ENCODE measurements at places on chromosomes 3 and 15.

DNA sequence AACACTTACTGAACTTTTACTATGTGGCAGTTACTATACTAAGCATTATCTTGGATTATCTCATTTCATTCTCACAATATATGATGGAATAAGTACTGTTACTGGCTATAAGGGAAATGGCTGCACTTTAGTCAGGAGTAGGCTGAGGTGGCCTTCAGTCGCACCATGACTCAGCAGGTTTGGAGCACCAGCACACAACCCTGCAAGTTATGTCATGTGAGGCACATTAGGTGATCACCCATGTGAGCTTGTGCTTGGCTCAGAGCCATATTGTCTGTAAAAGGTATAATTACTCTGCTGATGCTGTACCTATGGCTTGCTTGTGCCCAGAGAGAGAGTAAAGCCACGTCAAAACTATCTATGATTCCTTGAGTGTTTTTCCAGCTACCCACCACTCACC is 54.1 kb upstream of the TIPARP start:
- no peak for DNase-seq

DNA sequence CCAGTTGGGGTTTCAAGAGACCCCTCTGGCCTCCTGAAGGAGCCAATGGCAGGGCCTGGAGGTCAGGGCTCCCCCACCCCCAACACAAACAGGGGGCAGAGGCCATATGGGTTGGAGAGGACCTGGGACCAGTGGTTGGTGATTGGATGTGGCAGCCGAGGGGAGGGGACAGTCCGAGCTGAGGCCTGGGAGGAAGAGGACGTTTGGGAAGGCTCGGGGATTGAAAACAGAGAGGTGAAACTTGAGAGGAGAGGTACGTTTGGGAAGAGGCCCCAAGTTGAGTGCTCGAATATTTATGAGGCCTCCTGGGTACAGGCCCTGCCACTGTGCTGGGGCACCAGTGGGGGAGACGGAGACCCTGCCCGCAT is 53.7 kb downstream of the DNAJB8 start:
- DNase-seq: no peak

GRCh38 chr15:63038926-63039673 is 3.4 kb upstream of the TPM1 start:
- DNase-seq: peak; percentile 94

DNA sequence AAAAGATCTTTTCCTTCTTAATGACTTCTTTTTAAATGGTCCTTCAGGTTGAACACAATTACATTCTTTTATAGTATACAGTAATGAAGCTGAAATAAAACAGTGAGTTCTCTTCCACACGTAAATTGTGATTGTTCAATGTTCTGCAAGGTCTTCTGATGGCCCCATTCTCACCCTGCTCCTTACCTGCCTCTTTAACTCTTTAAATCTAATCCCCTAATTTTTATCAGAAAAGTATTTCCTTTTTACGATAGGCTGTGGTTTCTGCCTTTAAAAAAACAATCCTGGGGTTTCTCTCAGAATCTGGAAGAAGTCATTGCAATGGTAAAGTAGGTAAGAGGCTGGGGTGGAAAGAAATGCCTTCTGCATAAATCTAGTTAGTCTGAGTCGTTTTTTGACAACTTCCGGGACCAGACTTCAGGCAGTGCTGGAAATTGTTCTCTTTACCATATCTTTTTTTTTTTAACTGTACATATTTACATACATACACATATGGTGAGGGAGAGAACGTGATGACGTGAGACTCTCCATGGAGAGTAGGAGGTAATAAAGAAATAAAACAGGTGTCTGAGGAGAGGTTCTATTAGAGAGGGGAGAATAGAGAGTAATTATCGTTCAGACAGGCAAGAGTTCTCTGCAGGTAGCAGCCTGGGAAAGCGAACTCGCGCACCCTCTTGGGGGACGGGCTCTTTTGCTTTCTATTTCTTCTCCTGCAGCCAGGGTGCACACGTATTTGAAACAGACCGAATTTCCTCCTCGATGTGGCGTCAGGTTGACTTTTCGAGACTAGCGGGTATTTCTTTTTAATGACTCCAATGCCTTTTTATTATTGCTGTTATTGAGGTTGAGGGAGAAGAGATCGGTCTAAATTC is at the start of gene SIDT1:
TSS of gene SIDT1 (plus strand) at position 730 of the 872 bp plus-strand sequence. CDS start 467 bp downstream, outside the sequence.
- DNase-seq: no peak

- peak; percentile 24 for DNase-seq
These were observed 133.9 kb downstream of the LRRC28 start for GRCh38 chr15:99385005-99385669.

GRCh38 chr15:72474466-72474911 is 359 bp downstream of the ARIH1 start:
- no peak for DNase-seq

GRCh38 chr15:70071799-70072198 is 25.9 kb downstream of the TLE3 start:
- no peak for DNase-seq

- DNase-seq: peak; percentile 70
These were observed 219.0 kb downstream of the SHQ1 start for GRCh38 chr3:72629191-72629631.

GRCh38 chr15:45087513-45087912 is 26.5 kb downstream of the DUOX2 start:
- DNase-seq: no peak

- no peak for DNase-seq
These were observed 262.4 kb downstream of the SLC9A9 start for GRCh38 chr3:143585720-143586456.

- no peak for DNase-seq
These were observed 603.5 kb downstream of the MECOM start for GRCh38 chr3:169060037-169060436.

DNA sequence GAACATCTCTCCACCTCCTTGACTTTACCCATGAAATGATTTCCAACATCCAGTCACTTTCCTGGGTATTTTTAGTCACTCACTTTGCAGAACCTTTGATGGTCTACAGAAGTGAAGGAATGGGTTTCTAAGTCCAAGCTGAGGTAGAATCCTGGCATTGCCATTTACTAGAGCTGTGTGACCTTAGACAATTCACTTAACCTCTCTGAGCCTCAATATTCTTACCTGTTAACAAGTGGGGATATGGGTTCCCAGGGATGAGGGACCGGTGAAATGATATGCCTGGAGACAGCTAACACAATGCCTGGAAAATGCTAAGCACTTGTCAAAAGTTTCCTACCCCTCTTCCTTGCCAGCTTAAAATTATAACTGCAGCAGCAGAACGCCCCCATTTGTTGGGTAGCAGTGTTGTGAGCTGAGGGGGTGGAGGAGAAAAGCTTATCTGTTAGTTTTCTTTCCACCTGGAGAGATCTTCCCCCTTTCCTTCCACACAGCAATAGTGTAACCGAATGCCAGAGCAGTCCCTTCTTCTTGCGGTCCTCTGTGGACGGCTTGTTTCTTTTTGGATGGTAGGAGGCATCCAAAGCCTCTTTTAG is 319.2 kb upstream of the LRRFIP2 start:
- no peak for DNase-seq

- no peak for DNase-seq
These were observed 23.5 kb upstream of the ATP10A start for GRCh38 chr15:25886498-25887140.

DNA sequence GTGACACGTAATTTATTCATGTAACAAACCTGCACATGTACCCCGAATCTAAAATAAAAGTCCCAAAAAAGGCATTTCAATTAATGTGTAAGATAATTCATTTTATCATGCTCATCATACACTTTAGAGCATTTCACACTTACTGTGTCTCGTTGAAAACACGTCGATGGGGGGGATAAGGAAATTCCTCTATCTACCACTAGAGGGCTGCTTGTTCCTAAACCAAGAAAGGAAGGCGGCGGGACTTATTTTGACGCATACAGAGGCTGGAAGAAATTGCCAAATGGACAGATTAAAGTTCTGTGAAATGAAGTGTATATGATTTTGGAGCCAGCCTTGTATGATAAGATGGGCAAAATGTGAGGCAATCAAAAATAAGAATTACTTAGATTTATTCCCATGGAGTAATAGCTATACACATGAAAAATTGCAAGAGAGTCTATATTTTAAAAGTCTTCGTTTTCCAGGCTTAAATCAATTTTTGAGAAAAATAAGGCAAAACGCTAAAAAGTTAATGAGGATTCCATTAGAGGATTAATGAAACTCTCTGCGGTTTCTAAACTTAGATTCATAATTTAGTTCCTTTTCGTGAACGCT is 346.8 kb downstream of the CNTN3 start:
- no peak for DNase-seq

DNA sequence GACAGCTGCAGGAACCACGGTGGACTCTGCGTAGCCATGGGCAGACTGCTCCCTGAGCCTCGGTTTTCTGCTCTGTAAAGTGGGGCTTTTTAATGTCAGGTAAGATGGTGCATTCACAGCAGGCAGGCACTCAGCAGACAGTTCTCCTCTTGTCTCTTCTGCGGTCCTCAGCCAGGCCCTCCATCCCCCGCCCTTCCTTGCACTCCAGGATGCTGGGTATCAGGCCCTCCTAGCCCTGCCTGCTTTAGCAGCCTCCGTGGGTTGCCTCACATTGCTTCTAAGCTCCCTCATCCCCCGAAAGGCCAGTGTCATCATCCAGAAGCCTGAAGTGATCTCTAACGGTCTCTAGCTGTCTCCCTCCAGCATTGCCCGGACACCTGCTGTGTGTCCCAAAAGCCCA is 115.7 kb downstream of the WNT7A start:
- DNase-seq: no peak

DNA sequence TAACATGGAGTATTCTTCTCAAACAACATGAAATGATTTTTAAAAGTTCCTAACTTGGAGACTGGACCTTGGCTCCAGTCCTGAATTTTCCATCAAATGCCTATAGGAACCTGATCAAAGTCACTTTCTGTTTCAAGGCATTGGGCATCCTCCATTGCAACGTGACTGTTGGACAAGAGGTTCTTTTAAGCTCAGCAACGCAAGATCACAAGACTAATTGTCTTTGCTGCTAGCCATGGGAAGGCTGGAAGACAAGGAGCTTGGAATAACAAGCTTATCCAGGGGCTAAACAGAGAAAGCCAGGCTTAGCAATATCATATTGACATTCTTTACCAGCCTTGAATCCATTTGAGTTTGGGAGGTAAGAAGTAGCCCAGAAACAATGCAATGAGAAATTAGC is 48.3 kb downstream of the SST start:
- DNase-seq: no peak

- DNase-seq: peak; percentile 82
These were observed 35.7 kb upstream of the BLM start for GRCh38 chr15:90681480-90681879.

GRCh38 chr3:40971191-40972168 is 227.8 kb upstream of the CTNNB1 start:
- DNase-seq: peak; percentile 86

DNA sequence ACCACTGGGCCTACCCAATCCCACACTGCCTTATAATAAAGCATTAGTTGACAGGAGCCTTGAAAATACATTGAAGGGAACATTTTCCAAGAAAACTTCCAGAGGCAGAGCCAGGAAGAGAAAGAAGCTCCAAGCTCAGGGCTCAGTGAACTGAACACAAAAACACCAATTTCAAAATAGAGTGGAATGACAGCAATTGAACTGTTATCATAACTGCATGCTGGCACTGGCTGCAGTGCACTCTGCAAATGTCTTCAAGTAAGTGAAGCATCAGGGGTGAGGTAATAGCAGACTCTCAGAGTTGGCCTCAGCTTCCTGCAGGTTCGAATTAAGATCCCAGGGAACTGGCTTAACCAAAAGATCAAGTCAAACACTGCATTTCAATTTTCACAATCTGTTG is 388.0 kb upstream of the WNT5A start:
- no peak for DNase-seq

DNA sequence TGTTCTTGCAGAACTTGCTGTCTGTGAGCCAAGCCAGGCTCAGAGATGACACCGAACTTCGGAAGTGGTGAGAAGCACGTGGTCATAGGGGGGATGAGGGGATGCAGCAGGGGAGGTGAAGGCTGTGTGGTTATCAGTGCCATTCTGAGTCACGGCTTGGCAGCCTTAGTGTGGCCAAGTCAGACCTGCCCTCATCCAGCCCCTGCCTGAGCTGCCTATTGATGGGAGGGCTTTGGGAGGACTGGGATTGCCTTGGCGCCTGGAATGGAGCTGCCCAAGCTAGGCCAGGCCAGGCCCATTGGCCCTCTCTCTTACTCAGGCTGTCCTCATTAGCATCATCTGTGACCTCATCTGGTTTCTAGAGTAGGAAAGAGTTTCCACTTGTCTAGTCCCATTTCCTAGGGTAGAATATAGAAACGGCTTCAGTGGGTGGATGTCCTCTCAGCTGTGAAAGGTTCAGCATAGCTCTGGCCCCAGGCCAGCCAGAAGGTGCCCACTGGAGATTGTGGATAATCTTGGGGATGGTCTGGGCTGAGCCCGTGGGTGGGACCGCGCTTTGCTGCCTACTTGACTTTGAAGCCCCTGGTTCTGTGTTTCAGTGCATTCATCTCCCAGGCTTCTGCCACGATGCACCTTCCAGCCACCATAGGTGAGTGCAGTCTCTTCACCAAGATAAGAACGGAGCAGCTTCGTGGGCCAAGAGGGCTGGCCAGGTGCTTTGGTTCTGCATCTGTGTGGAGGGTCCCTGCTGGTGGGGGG is 7.2 kb downstream of the FAH start:
- peak; percentile 90 for DNase-seq

- no peak for DNase-seq
These were observed 110.5 kb upstream of the GAP43 start for GRCh38 chr3:115512565-115513415.

DNA sequence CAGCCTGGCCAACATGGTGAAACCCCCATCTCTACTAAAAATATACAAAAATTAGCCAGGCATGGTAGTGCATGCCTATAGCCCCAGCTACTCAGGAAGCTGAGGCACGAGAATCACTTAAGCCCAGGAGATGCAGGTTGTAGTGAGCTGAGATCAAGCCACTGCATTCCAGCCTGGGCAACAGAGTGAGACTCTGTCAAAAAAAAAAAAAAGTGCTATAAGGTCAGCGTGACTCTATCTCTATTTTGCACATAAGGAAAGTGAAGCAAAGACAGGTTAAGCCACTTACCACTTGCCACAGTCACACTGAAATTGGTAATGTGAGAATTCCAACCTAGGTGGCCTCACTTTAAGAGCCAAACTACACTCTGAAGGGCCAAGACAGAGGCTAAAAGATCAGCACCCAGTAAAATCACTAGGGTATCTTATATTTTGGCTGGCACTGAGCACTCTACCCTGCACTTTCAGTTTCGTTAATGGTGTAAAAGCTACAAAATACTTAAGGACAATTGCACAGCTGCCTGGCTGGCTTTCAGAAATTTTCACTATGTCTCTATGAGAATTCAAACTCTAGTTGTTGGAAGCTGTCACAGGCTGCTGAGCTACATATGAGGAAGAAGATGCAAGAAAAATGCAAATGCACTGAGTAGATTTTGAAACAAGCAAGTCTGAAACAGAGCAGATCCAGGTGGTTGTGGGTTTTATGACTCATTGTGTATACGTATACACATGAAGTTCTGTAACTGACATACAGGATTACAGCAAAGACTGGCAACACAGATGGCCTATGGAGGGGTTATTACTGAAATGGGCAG is 32.7 kb downstream of the TRANK1 start:
- peak; percentile 59 for DNase-seq

DNA sequence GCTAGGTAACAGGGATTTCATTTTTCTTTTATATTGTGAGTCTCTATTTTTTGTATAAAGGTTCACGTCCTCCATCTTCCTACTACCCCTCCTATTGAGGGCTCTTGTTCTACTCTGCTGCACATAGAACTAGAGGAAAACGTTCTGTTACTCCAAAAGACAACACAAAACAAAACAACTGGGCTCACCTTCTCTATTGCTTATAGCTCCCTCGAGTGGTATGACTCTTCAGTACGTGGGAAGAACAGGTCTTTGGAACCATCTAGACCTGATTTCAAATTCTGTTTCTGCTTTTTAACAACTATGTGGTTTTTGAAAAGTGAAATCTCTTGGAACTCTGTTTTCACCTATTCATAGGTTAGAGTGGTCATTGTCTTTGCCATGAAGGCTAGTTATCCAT is 515.3 kb downstream of the SOX2 start:
- peak; percentile 2 for DNase-seq
